Caki2 (cell line): ENCODE measurements at places on chromosomes 3 and 15. TPM values are rescaled to one million over a fixed set of nuclear protein-coding genes. Genes with fewer than 3 reads are reported as not detected.

DNA sequence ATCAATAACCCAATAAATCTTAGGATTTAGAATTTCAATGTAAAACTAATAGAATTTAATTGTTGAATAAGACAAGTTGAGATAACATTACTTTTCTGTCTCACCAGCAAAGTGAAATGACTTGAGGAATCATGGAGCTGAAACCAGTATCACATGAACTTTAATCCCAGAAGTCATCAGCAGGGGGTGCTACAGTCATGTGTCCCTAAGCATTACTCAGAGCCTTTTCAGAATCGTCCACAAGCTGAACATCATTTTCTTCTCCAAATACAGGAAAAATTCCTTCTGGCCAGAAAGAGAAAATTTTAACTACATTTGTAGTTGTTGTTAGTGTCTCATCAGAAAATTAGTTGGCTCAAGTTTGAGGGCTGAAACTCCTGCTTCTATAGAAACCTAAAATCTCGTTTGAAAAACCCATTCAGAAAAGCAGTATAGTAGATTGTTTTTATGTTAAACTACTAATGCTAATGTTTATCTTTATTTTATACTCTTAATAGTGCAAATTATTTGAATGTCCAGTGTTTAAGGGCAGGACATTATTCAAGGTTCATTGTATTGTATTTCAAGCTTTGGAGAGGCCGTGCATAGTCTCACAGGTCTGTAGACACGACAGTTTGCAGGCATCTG lies 384.1 kb downstream of the PLOD2 start:
- peak; percentile 9 for DNase-seq

DNA sequence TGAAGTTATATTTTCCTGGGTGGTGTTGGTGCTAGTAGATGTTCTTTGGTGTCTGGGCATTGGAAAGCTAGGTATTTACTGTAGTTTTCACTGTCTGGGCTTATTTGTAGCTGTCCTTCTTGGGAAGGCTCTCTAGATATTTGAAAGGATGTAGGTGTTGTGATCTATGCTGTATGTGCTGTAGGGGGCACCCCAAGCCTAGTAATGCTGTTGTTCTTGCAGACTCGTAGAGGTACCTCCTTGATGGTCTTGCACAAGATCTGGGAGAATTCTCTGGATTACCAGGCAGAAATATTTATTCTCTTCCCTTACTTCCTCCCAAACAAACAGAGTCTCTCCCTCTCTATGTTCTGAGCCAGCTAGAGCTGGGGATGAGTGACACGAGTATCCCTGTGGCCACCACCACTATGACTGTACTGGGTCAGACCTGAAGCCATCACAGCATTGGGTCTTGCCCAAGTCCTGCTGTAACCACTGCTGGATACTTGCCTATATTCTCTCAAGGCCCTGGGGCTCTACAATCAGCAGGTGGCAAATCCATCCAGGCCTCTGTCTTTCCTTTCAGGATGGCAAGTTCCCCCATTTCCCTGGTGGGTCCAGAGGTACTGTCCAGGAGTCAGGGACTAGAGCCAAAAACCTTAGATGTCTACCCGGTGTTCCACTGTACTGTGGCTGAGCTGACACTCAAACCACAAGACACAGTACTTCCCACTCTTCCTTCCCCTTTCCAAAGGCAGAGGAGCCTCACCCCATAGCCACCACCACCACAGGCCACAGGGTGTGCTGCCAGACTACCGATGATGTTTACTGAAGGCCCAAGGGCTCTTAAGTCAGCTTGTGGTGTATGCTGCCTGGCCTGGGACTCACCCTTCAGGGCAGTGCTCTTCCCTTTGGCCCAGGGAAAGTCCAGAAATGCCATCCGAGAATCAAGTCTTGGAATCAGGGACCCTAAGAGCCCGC lies 195.2 kb upstream of the DPPA4 start:
- DNase-seq, result peak; percentile 29

DNA sequence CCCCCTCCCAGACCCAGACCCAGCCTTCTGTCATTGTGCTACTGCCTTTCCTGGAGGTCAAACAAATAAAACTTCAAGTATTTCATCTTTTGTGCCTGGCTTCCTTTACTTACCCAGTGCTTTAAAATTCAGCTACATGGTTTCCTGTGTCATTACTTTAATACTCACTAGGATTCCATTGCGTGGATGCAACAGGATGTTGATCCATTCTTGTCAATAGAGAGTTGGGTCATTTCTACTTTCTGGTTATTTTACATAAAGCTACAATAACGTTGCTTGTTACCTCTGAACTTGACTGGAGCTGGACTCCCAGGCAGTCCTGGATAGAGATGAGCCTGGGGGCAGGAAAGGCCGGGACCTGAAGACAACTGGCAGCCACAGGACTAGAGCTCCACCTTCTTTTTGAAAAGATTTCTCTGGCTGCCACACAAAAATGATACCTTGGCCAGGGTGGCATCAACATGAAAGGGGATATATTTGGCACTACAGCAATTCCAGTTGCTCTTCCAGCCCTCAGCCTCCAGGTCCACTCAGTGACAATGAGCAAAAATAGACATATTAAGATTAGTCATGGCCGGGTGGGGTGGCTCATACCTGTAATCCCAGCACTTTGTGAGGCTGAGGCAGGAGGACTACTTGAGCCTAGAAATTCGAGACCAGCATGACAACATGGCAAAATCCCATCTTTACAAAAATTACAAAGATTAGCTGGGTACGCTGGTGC lies 23.3 kb upstream of the HEG1 start:
- no peak for DNase-seq

GRCh38 chr3:53842436-53843194 lies 3.6 kb downstream of the CHDH start:
- DNase-seq, result peak; percentile 63

DNA sequence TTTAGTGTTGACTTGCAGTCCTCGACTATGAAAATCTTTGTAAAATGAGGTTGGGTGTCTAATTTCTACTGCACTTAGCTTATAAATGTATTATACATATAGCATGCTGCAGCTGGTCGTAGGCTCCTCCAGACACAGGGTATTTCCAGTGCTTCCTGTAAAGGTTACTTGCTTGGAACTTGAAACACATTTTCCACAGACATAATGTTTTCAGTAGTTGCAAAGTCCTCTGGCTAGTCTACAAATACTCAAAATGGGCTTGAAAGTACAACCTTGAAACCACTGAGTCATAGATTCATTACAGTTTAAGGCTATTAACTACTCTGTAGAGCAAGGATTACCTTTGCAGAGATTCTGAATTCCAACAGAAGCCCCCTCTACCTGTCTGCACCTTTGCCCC lies 464.1 kb downstream of the RAP2B start:
- no peak for DNase-seq

DNA sequence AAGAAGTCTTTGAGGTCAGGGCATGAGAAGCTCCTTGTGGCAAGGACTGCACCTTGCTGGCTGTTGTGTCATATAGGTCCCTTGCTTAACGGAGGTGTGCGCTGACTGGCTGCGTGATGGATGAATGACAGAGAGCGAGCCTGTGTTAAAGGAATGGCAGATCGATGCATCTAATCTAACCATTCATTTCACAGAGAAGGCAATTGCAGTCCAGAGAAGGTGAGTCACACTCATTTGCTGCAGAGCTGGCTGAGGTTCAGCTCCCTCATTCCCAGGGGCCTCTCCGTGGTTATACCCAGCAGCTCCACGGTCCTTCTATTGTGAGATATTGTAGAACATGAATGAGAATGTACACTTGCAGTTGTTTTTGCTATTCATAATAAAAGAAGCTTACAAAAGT lies 289.3 kb downstream of the EPHB1 start:
- no peak for DNase-seq

- DNase-seq, result no peak
Observed at GRCh38 chr3:153396581-153396980, 234.6 kb downstream of the RAP2B start.

- no peak for DNase-seq
Observed at GRCh38 chr15:68314563-68314962, 37.0 kb downstream of the FEM1B start.

DNA sequence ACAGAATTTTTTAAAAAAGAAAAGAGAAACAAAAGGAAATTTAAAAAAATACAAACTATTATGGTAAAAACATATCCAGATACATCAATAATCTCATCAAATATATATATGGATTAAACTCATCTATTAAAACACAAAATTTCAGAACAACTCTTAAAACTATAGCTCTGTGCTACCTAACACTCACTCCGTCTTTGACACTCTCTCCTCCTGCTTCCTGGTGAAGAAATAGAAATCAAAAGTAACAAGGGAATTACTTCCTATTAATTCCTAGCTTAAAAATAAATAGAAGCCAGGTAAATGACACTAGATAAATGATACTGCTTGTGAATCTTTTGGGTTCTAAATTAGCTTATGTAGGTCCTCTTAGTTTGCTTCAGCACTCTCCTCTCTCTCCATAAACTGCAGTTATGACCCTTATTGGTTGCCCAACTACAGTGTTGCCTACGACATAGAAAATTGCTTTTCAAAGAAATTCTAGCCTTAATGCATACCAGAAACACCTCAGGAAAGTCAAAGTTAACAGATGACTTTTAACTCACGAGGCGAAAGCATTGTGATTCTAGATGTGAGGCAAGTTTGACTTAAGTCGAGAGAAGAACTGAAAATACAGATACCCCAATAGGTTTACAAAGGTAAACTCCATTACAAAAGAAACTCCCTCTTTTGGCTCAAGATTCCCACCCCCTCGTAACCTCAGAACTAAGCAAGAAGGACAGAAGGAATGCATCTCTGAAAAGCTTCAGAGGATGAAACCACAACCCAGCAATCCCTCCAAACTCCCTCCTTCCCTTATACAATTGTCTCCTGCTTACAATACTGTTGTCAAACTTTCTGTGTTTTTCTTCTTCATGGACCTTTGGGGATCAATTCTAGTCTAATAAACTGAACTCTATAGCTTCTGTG lies 394.7 kb downstream of the FGF12 start:
- no peak for DNase-seq

- no peak for DNase-seq
Observed at GRCh38 chr3:139538733-139539132, 809 bp downstream of the RBP1 start.

GRCh38 chr15:33045066-33045810 lies 149.3 kb downstream of the FMN1 start:
- no peak for DNase-seq

- DNase-seq, result no peak
Observed at GRCh38 chr3:89260721-89261120, 153.3 kb downstream of the EPHA3 start.

- DNase-seq, result no peak
Observed at GRCh38 chr3:162555761-162556160, 1059.2 kb downstream of the OTOL1 start.

DNA sequence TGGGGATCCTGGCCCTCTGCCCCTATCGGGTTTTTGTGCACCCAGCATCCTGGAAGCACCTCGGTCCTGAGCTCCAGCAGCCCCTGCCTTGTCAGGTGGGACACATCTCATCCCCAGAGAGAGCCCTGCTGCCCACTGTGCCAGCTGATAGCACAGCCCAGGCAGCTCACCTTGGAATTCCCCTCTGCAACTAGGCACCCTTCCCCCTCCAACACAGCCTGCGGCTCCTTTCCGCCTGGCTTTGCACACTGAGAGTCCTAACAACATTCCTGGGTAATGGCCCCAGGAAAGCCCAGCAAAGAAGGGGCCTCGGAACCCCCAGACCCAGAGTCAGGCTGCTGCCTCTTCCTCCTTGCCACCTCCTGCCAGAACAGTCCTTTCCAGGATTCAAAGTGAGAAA lies 5.9 kb downstream of the HCN4 start:
- DNase-seq, result peak; percentile 42

DNA sequence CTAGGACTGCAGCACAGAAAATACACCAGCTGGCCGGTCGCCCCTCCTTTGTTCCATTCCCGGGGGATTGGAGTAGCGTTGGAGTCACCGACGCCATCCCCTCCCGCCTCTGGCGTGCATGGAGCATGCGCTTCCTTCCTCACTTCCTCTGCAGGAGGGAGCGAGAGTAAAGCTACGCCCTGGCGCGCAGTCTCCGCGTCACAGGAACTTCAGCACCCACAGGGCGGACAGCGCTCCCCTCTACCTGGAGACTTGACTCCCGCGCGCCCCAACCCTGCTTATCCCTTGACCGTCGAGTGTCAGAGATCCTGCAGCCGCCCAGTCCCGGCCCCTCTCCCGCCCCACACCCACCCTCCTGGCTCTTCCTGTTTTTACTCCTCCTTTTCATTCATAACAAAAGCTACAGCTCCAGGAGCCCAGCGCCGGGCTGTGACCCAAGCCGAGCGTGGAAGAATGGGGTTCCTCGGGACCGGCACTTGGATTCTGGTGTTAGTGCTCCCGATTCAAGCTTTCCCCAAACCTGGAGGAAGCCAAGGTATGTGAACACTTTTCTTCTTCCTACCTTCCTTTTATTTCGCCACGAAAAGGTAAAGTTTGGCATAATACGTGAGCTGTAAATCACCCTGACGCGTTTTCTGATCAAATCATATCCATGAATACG lies at the start of gene SCG3:
Gene SCG3, plus strand, starts transcription at position 201 of the 661 bp plus-strand sequence. Its CDS starts 253 bp downstream, at position 454.
- DNase-seq, result peak; percentile 84

GRCh38 chr15:38414357-38414756 lies 39.6 kb upstream of the FAM98B start:
- DNase-seq, result peak; percentile 14

- DNase-seq, result no peak
Observed at GRCh38 chr3:83913381-83913780, 1045.4 kb upstream of the CADM2 start.

The STAC gene
- 8.7 and 13.3 TPM in 2 replicates for total RNA-seq

The TTLL13 gene
- 0.07 and 4.3 TPM in 2 replicates for total RNA-seq

The ZPLD1 gene
- total RNA-seq, result 0.84 TPM in 1 of 2 replicates, not detected in the other

The GHRL gene
- total RNA-seq, result not detected in 2 replicates

The CCR9 gene
- total RNA-seq, result 0.81 TPM in 1 of 2 replicates, not detected in the other

The CHRD gene
- 0.84 TPM in 1 of 2 replicates, not detected in the other for total RNA-seq
